ENCODE measurements at places on chromosomes 16 and 17.

DNA sequence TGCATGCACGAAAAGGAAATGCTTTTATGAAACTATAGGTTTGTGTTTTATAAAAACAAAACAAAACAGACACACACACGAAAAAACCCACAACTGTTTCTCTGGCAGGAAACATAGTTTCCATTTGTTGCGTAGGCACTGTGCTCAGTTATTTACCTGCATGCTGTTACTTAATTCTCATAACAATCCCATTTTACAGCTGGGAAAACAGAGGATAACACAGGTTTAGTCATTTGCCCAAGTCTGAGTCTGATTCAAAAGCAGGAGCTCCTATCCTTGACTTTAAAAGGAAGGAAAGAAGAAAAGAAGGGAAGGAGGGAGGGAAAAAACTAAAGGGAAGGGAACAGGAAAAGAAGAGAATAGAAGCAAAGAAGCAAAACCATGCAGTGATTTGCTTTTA, 117.4 kb downstream of the DNAH3 start:
- no peak for DNase-seq

DNA sequence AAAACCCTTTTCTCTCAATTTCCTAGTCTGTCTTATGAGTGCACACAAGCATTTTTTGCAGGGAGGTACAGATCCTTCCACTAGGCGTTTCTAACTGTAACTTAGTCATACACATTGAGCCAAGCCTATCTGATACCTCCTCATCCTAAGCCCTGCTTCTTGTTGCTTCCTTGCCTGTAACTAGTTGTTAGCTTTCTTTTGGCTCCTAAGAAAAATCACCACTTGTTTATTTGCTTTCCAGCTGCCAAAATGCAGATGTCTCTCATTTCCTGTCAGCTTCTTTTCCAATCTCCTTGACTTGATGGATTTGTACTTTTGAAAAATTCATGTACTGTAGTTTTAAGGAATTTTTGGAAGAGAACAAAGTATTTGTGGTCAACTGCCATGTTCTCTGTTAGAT, 73.7 kb downstream of the TNRC6C start:
- no peak for DNase-seq

DNA sequence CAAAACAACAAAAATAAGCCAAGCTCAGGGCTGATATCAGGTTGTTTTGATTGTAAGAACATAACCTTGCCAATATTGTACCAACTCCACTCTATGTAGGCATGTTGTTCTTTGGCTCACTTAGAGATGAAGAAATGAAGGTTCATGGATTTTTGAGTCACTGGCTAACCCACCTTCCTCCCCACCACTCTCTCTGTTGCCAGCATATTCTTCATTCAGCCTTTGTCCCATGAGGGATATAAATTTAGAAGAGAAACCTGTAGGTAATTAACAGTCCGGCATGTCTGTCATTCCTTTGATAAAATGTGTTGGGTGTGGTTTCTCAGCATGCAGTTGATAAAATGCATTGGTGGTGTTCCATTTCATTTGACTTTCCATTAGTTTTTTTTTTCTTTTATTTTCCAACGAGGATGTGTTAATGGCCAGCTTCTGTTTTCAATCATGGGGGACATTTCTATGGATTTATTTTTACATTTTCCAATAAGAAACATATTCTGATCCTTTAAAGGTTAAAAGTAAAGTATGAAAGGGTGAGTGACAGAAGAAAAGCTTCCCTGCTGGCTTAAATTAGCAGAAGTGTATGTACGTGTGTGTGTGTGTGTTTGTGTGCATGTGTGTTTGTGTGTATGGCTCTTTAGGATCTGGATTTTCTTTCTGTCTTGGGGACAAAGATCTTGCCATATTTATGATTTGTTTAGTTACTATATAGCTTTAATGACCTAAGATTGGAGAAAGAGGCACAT, 166.2 kb upstream of the KCNJ16 start:
- DNase-seq, result no peak

DNA sequence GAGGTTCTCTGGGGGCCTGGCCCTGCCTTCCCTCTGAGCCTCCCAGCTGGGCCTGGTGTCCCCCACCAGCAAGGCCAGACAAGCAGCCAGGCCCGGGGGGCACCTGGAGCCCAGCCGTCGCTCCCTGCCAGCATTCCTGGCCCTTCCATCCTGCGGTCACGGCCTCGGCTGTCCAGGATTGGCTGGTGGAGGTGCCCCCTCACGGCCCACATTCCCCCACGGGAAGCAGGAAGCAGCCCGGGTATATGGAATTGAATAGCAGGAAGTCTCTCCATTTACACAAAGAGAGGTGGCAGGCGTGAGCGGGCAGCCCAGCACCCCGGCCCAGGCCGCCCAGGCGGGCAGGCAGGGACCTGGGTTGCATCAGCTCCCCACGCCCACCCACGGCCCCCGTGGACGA, 14.5 kb downstream of the TRAF7 start:
- DNase-seq, result no peak

DNA sequence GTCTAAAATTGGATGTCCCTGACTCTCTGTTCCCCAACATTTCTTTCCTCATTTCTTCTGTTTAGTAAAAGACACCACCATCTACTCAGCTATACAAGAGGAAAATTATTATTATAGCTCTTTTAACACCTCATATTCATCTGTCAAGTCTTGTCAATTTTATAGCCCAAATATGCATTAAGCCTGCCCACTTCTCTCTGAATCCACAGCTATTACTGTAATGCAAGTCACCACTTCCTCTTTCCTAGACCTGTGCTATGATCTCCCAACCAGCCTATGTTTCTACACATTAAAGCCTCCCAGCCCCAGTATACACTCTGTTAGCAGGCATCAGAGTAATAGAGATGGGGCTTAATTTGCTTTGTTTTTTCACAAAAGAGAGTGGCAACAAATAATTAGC, 252.9 kb downstream of the GRIN2A start:
- DNase-seq, result no peak

GRCh38 chr16:53913920-53914319, 210.0 kb downstream of the FTO start:
- DNase-seq, result no peak

DNA sequence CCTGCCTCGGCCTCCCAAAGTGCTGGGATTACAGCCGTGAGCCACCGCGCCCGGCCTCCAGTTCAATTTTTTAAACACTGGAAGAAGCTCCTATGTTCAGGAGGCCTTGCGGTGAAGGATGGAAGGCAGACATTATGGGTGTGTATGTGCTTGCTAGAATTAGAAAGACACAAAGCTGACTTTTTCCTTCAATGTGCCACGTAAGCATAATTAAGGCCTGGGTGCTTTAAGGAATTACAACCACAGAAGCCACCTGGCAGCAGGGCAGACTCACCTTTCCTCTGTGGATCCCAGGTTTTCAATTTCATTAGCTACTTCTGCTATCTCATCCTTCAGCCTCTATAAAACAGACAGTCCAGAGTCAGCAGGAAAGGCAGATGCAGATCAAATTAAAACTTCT, 74.2 kb downstream of the CYTH1 start:
- DNase-seq, result no peak

GRCh38 chr16:4264546-4264945, 8.3 kb downstream of the TFAP4 start:
- no peak for DNase-seq

DNA sequence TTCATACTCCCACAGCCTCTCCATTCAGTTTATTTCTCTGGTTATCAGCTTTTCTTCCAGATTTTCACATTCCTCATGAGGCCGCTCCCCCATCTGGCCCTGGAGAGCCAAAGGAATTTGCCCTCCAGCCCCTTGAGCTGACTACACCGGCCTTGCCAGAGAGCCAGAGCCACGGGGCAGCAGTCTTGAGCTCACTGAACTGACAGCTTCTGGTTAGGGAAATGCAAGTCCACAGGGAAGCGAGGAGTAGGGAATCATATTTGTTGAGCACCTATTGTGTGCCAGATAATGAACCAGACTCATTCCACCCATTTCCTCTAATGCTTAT, 102.4 kb downstream of the ABCC12 start:
- no peak for DNase-seq

DNA sequence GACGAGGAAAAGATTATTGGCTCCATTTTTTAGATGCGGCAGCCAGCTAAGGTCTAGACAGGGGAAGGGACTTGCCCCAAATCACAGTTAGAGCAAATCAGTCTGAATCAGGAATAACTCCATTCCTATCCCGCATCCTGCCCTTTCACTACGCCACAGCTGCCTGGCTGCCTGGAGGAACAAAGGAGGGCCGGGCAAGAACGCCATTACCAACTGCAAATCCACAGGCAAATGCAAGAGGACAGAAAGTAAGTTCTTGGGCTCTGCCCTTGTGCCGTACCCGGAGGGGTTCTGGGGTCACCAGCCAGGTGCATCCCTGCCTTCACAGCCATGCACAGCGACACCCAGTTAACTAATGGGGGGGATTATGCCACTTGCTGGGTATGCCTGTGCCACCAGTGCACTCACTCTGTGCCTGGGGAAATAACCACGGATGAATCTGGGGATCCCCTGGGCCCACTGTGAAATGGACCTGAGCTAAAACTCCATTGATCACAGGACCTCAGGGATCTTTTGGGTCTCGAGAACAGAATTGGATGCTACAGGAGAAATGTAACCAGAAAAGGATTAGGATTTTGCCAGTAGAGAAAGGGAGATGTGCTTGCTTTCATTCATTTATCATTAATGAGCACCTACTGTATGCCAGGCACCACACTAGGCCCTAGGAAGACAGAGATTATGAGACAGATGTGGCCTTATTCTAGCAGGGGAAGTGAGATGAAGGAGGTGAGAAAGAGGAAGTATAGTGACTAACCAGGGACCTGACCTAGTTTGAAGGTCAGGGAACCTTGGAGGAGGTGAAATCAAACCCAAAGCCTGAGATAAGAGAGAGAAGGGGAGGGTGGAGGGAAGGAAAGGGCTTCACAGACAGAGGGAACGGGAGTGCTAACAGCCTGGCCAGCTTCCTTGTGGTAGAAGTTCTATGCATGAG, 17.7 kb downstream of the BCL7C start:
- DNase-seq, result peak; percentile 52

DNA sequence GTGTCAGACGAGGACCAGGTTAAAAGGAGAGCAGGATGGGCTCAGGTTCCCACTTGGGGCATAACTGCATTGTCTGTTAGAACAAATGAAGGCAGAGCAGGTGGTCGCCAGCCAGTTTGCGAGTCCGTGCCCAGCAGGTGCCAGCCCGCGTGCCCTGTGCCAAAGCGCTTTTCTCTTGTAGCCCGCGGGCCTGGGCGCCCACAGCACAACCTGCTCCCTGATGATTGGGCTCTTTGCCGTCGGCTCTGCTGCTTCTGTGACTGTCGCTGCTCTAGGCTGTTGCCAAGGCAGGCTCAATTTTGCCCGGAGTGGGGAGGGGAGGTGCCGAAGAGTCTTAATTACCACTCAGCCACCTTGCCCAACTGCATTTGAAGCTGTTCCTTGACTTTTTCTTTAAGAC, 21.1 kb downstream of the KNOP1 start:
- no peak for DNase-seq

GRCh38 chr17:47225436-47225858, 16.3 kb downstream of the MYL4 start:
- no peak for DNase-seq

GRCh38 chr16:48526058-48526957, 83.7 kb downstream of the N4BP1 start:
- DNase-seq, result peak; percentile 17

- no peak for DNase-seq
Measured at GRCh38 chr17:28645576-28645939, 600 bp upstream of the BLTP2 start.

GRCh38 chr16:85447693-85448313, 165.3 kb upstream of the GSE1 start:
- DNase-seq, result no peak

DNA sequence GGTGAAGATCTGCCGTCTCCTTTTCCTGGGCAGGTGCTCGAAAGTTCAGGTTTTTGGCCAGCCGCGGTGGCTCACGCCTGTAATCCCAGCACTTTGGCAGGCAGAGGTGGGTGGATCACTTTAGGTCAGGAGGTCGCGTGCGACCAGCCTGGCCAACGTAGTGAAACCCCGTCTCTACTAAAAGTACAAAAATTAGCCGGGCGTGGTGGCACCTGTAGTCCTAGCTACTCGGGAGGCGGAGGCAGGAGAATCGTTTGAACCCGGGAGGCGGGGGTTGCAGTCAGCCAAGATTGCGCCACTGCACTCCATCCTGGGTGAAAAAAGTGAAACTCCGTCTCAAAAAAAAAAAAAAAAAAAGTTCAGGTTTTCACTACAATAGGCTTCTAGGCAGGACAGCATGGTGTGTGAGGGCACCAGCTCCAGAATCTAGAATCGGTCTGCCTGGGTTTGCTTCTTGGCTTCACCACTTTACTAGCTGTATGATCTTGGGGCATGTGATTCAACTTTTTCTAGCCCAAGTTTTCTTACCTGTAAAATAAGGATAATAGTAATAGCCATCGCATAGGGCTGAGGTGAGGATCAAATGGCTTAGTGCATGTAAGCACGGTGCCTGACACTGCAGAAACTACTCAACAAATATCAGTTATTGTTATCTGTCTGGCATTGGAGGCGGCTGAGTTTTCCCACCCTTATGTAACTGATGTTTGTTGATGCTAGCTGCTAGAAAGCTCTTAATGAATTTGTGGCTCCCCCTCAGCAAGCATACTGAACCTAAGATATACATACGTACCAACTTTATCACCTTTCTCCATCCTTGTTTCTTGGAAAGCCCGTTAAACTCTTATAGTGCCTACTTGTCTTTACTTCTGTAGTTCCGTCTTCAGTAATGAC, 1.3 kb downstream of the PSMD12 start:
- peak; percentile 19 for DNase-seq

DNA sequence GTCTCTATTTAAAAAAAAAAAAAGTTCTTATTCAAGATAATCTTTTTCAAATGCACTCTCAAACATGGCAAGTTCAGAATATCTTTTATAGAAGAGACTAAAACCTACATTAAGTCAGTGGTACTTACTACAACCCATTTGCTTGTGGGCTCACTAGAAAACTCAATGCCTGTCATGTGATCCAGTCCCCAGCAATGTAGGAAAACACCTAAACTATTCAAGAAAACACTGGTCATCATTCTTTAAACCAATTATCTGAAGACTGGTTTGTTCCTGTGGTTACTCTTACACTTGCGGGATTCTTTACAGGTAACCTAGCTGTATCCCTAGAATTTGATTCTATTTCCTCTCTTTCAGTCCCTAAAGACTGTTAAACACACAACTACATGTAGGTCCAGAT, 19.6 kb downstream of the MED13 start:
- DNase-seq, result no peak

DNA sequence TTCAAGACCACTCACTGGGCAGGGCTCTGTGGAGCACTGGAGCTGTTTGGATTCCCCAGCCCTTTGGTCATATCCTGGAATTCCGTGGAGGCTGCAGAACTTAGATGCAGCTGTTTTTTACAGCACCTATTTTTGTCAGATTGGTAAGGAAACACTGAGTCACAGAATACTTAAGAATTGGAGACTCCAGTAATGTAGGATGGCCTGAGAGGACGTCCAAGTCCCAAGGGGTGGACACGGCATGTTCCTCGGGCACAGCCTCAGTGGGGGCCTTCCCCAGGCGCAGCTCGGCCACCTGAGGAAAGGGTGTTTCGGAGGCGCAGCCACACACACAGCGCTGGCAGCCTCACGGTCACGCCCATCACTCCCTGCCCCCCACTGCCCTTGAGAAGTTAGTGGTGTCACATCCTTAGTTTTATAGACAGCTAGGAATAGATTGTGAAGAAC, 14.8 kb downstream of the PLD6 start:
- DNase-seq, result no peak

GRCh38 chr16:87765473-87765775, 362 bp downstream of the KLHDC4 start:
- peak; percentile 79 for DNase-seq
